ENCODE measurements at places on chromosomes 13 and 19.
A peak's percentile ranks its signal among the peaks of the same experiment; 100 is the strongest.

DNA sequence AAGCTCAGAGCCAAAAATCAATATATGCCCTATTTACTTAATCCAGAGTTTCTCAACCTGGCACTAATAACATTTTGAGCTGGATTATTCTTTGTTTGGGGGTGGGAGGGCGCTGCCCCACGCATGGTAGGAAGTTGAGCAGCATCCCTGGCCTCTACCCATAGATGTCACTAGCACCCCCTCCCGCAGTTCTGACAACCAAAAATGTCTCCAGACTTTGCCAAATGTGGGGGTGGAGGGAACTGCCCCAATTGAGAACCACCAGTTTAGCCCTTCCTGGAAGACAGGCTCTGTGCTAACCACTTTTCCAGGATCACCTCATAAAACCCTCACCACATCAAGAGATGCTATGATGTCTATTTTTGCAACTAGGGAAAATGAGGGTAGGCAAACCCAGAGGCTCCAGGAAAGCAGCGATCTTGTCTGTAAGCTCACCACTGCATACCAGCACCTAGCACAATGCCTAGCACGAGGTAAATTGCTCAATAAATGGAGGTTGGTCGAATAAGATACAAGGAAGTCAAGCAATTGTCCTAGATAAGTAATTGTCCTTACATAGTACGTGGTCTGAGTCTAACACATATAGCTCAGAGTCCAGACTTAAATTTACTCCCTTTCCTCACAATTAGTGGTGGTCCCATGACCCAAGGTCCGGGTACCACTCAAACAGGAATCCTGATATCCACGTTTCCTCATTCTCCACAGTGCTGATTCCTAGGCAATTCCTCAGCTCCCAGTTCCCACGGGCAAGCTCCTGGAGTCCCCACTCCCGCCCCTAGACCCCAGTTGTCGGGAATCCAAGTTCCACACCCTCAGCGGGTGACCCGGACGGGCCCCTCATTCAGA is 892 bp downstream of the TRIR start:
- DNase-seq: no peak

GRCh38 chr13:43428545-43429296 is 358.1 kb downstream of the ENOX1 start:
- no peak for DNase-seq

- no peak for DNase-seq
Measured at GRCh38 chr13:68588623-68589022, 1358.5 kb upstream of the PCDH9 start.

GRCh38 chr13:43908156-43909126 is 28.7 kb downstream of the LACC1 start:
- DNase-seq: no peak

DNA sequence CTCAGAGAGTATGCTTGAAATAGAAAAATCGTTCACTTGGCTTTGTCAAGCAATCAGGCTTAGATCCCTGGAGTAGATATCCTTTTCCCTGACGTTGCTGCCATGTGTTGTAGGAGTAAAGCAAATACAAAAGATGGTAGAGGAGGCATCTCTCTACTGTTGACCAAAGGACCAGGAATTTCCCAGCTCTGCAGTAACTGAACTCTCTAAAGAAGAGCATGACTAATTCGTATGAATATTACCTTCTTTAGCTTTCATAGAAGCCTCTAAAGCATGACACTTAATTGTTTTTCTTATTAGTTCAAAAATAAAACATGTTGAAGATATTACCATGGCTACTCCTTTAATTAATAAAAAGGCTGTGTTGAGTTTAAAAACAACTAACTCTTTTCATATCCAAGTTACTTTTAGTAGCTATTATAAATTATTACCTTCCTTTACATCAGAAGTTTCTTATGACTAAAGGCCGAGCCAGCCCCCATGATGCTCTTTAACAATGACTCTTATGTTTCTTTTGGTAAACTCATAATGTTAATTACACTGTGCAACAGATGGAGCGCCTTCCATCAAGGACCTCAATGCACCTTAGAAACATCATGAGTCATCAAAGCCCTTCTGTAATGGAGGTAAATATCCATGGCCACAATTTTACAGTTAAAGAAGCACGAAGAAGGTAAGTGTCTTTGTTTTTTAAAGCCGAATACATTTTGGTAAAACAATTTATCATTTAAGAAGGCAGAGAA is 352.4 kb downstream of the KLF5 start:
- DNase-seq: no peak

DNA sequence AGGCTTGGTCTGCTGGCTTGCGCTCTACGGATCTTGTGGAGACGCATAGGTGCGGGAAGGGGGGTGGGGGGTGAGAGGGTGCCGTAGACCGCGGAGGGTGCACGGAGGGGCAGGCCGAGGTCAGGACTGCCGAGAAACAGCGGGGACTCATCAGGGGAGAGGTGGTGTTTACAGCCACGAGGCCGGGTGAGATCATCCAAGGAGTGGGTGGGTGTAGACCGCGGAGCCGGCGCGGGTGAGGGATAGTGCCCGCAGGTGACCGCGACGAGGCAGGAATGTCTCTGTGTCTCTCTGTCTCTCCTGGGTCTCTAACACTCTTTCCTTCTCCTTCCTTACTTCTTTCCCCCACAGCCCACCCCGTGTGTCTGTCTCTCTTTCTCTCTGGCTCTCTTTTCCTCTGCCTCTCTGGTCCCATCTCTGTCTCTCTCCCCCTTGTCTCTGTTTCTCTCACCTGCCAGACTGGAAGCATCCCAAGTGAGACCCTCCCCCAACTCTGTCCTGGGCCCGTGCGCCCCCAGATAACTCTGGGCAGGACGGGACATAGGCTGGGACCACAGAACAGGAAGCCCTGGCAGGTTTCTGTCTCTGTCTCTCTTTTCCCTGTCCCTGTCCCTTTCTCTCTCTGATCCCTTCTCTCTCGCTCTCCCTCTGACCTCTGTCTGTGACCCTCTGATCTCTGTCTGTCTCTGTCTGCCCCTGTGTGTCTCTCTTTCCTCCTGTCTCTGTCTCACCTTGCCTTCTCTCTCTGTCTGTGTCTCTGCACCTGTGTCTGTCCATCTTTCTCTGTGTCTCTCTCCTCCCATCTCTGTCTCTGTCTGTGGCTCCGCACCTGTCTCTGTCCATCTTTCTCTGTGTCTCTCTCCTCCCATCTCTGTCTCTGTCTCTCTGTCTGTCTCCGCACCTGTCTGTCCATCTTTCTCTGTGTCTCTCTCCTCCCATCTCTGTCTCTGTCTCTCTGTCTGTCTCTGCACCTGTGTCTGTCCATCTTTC is 1.8 kb upstream of the KLK4 start:
- DNase-seq: no peak

GRCh38 chr19:35845215-35846037 is 6.9 kb downstream of the NPHS1 start:
- no peak for DNase-seq

DNA sequence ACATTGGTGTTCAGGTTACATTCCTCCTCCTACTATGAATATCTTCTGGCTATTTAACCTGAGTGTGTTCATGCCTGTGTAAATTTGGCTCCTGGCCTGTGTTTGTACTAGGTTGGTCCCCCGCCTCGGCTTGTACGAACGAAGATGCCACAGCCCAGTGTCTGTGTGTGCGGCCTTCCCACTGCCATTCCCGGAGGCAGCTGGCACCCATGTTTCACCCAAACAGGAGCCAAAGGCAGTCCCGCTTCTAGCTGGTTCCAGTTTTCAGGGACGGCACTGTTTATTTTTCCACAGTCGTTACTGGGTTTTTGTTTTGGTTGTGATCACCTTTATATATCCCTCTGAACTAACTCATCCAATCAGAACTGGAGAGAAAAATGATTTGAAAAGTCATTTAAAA is 102.5 kb upstream of the ZNF536 start:
- no peak for DNase-seq

- DNase-seq: no peak
Measured at GRCh38 chr19:47615230-47615629, 6.3 kb downstream of the BICRA start.

- DNase-seq: no peak
Measured at GRCh38 chr13:33307843-33308242, 22.3 kb upstream of the STARD13 start.

- no peak for DNase-seq
Measured at GRCh38 chr13:64510747-64511146, 2719.4 kb downstream of the PCDH9 start.

DNA sequence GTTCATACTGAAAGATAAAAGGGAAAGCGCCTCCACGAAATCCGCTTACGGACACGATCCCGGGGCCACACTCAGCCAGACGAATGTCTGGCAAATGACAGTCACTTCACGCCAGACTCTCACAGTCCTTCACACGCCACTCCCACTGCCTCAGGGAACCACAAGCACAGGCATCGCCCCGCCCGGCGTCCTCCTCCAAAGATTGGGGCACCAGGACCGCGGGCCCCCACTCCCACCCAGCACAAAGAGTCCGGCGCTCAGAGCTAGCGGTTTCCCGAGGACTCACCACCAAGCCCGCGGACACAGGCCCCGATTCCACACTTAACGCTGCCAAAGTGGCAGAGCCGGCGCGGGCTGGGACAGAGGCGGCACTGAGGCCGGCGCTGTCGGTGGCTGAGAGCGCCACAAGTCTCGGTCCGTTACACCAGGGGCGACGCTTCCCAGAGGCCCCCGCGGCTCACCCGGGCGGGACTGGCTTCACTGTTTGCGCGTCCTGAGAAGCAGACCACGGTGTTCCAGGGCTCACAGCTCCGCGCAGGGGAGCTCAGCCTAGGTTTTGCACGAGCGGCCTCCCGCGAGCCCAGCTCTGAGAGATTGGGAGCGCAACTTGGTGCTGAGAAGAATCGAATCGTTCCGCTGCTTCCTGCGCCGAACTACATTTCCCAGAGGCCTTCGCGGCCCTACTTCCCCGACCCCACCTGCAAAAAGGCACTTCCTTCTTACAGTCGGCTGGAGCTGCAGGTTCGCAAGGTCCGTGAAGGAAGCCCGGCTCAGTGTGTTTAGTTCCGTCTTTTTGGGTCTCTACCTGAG is at the start of gene ZNF569:
Gene ZNF569, minus strand, starts transcription at position 647 of the 810 bp plus-strand sequence. CDS start 22,523 bp downstream, outside the sequence.
- DNase-seq: peak; percentile 79

GRCh38 chr13:102718746-102719145 is 23.9 kb upstream of the METTL21C start:
- DNase-seq: no peak

- DNase-seq: no peak
Measured at GRCh38 chr13:109655611-109656010, 130.8 kb downstream of the IRS2 start.

GRCh38 chr19:30338878-30339623 is 33.1 kb upstream of the ZNF536 start:
- no peak for DNase-seq

- no peak for DNase-seq
Measured at GRCh38 chr19:4016486-4016885, 8.9 kb downstream of the PIAS4 start.

DNA sequence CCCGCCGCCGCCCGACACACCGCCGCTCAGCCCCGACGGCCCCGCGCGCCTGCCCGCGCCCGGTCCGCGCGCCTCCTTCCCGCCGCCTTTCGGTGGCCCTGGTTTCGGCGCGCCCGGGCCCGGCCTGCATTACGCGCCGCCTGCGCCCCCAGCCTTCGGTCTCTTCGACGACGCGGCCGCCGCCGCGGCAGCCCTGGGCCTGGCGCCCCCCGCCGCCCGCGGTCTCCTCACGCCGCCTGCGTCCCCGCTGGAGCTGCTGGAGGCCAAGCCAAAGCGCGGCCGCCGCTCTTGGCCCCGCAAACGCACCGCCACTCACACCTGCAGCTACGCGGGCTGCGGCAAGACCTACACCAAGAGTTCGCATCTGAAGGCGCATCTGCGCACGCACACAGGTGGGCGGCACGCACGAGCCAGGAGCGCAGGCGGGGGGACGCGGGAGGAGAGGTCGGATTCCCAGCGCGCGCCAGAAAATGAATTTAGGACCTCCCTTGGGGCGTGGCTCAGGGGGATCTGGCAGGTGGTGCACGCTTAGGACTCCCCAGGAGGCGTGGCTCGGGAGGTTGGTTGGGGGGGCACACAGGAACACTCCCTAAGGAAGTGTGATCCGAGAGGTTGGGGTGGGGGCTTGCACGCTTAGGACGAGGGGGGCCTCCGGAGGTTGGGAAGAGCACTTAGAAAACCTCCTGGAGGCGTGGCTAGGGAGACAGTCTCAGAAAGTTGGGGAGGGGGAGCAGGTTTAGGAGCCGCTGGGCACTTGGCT is 1.2 kb downstream of the KLF2 start:
- DNase-seq: no peak

GRCh38 chr19:18496167-18496979 is 25.5 kb downstream of the ELL start:
- no peak for DNase-seq

DNA sequence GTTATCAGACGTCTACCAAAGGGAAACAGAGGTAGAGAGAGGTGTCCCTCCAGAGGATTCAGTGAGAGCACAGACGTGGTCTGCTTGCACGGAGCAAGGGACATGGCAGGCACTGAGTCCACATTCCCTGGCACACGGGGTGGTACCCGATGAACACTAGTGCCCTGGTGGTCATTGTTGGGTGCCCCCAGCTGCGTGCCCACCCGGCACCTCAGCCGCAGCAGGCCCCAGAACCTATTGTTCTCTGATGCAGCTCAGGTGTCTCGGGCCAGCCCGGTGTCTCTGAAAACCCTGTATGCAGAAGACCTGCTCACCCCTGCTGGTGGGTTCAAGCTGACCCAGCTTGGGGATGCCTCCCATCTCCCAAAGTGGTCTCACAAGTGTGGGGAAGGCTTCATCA is 11.9 kb downstream of the SUGP1 start:
- no peak for DNase-seq

- no peak for DNase-seq
Measured at GRCh38 chr13:43494206-43494605, 292.6 kb downstream of the ENOX1 start.

GRCh38 chr13:40164133-40164532 is 502.3 kb downstream of the FOXO1 start:
- DNase-seq: no peak

DNA sequence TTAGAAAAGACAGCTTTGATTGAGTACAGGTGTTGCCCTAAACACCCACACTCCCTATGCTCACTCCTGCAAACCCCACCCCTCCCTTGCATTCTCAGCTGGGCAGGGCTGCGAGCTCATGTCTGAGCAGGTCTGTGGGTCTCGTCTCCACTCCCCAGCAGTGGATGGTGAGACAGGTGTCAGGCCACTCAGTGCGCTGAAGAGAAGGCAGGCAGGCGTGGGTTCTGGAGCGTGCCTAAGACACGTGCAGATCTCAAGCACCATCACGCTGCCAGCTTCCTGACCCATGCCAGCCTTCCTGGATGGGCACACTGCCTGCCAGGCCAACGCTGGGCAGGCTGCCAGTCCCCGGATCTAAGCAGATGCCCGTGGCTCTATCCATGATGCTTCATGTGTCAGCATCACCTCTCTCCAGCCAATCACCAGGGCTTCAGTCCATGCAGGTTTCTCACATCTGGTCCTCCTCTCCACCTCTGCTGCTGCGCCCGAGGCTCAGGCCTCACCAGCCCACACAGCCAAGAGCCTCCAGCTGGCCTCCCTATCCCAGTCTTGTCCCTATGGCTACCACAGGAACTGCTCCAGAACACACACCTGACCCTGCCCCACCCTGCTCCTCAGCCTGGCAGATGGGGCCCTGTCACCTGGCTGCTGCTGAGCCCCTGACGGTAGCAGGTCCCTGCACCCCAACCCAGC is 42.6 kb downstream of the EPS15L1 start:
- peak; percentile 93 for DNase-seq

DNA sequence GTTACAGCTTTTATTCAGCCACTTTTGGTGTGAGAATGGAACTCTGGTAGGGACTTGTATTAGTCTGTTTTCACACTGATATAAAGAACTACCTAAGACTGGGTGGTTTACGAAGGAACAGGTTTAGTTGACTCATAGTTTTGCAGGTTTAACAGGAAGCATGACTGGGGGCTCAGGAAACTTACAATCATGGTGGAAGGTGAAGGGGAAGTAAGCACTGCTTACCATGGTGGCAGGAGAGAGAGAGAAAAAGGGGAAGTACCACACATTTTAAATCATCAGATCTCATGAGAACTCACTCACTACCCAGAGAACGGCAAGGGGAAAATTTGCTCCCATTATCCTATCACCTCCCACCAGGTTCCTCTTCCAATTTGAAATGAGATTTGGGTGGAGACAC is 942.2 kb downstream of the PCDH17 start:
- DNase-seq: no peak
